ENCODE measurements at places on chromosomes 7 and 10.

- H3K4me1 ChIP-seq, result no peaks in the 10 kb centered on the region
- no peaks in the 10 kb centered on the region for H3K36me3 ChIP-seq
- no peak overlapping the region for H3K4me3 ChIP-seq
- no peaks in the 10 kb centered on the region for H3K27me3 ChIP-seq
- DNase-seq, result no peak
Measured at GRCh38 chr7:140581411-140581810, 59.2 kb downstream of the DENND2A start.

DNA sequence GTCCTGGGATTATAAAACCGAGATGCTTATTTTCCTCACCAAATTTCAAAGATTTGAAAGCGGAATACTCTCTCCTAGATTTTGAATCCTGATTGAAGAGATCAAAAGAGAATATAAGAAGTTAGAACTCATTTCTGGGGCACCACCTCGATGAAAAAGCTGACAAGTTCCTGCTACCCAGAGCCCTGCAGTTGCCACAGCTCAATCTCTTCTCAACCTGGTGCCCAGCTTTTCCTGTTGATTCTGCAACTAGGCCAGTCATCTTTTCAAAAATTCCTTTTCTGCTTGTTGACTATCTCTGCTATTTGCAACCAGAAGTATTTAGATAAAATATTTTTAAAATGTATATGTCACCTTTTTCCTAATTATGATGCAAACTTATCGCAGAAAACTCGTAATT, 45.0 kb downstream of the MTPN start:
- H3K4me3 ChIP-seq, result no peak overlapping the region
- DNase-seq, result no peak
- H3K4me1 ChIP-seq, result peaks cover under 1% of the 10 kb centered on the region
- peaks cover 3% of the 10 kb centered on the region for H3K36me3 ChIP-seq

- no peaks in the 10 kb centered on the region for H3K36me3 ChIP-seq
- peaks cover 40% of the 10 kb centered on the region for H3K4me1 ChIP-seq
- H3K27me3 ChIP-seq, result no peaks in the 10 kb centered on the region
- peak overlapping the region; percentile 40 for H3K4me3 ChIP-seq
- H3K27ac ChIP-seq, result peak overlapping the region; percentile 74
- no peak for DNase-seq
Measured at GRCh38 chr10:101066146-101066895, 4.5 kb downstream of the KAZALD1 start.

- no peaks in the 10 kb centered on the region for H3K27me3 ChIP-seq
- H3K36me3 ChIP-seq, result peaks cover 77% of the 10 kb centered on the region
- H3K27ac ChIP-seq, result no peak overlapping the region
- no peak for DNase-seq
Measured at GRCh38 chr10:96560966-96561887, 25.6 kb downstream of the TM9SF3 start.

- no peaks in the 10 kb centered on the region for H3K36me3 ChIP-seq
- DNase-seq, result no peak
- no peak overlapping the region for H3K4me3 ChIP-seq
- no peak overlapping the region for H3K27ac ChIP-seq
Measured at GRCh38 chr10:117167789-117168674, 29.3 kb upstream of the KCNK18 start.

DNA sequence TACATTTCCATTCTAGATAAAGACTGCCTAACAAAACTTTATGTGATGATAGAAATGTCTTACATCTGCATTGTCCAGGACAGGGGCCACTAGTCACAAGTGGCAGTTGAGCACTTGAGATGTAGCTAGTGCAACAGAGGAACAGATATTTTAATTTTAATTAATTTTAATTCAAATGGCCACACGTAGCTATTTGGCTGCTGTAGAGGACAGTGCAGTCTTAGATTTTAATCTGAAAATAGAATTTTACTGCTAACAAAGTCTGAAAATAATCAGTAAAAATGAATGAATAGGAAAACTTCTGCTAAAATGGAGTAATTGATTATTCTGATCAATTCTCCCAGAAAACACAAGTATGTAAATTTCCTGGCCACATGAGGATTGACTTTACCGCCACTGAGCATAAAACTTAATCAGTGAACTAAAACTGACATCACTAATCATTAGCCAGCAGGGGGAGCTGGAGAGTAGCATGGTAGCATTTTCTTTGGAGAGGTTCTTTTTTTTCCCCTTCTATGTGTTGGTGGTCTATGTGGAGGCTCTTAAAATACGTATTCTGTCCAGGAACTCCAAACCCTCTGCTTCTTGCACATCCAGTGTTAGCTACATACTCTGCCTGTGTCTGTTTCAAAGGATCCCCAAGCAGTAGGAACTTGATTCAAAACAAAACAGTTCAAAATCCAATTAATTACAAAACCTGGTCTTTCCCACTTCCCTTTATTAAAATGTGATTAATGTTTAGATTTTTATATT, 52.1 kb downstream of the TSPAN12 start:
- no peaks in the 10 kb centered on the region for H3K36me3 ChIP-seq
- no peaks in the 10 kb centered on the region for H3K27me3 ChIP-seq
- H3K27ac ChIP-seq, result no peak overlapping the region
- H3K4me1 ChIP-seq, result no peaks in the 10 kb centered on the region
- DNase-seq, result no peak
- H3K4me3 ChIP-seq, result no peak overlapping the region

GRCh38 chr10:32446536-32447406, 831 bp downstream of the CCDC7 start:
- no peaks in the 10 kb centered on the region for H3K4me1 ChIP-seq
- DNase-seq, result no peak
- H3K27me3 ChIP-seq, result no peaks in the 10 kb centered on the region
- no peaks in the 10 kb centered on the region for H3K36me3 ChIP-seq

DNA sequence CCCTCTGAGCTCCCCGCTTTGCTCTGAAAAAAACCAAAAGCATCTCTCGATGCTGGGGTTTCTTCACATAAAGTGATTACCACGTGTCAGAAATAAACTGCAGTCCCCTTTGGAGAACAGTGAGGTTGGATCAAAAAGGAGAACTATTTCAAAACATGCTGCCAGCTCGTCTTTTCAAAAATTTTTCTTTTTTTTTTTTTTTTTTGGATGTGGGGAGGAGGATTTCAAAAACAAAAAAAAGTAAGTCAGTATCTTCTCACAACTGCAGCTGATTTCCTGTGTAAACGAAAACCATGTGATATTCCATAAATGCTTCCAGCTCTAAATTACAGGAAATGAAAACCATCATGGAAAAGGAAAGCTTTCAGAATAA, 155.0 kb upstream of the LYZL2 start:
- H3K27ac ChIP-seq, result peak overlapping the region; percentile 97
- DNase-seq, result no peak
- no peaks in the 10 kb centered on the region for H3K36me3 ChIP-seq
- peaks cover 38% of the 10 kb centered on the region for H3K4me1 ChIP-seq

GRCh38 chr7:99762680-99763327, 21.2 kb downstream of the CYP3A4 start:
- H3K4me1 ChIP-seq, result peaks cover 15% of the 10 kb centered on the region
- H3K36me3 ChIP-seq, result no peaks in the 10 kb centered on the region
- no peak overlapping the region for H3K4me3 ChIP-seq
- H3K27me3 ChIP-seq, result no peaks in the 10 kb centered on the region
- H3K27ac ChIP-seq, result peak overlapping the region; percentile 69
- DNase-seq, result no peak

GRCh38 chr7:158286210-158286609, 301.4 kb downstream of the PTPRN2 start:
- no peaks in the 10 kb centered on the region for H3K36me3 ChIP-seq
- H3K27ac ChIP-seq, result no peak overlapping the region
- no peak for DNase-seq
- no peaks in the 10 kb centered on the region for H3K27me3 ChIP-seq
- H3K4me1 ChIP-seq, result peaks cover 3% of the 10 kb centered on the region
- no peak overlapping the region for H3K4me3 ChIP-seq

DNA sequence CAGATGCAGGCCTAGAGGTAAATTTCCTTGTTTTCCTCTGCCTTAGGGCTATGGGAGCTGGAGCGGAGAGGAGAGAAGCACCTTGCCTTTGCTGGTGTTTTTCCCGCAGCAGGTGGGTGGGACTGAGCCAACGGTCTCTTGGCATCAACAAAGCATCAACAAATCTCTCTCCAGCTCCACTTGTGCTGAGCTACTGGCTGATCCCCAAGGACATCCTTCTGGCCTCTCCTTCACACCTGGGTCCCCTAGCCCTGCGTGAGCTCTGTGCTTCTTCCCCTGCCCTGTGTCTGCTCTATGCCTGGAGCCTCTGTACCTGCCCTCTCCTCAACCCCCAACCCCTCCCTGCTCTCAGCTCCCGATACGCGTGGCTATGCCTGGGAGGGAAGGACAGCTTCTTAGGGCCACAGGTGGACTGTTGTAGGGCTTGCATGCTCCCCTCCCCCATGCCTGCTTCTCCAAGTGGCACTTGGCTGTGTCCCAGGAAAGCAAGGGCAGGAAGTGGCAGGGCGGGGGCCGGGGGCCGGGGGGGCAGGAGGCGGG, 3.2 kb upstream of the CLDN4 start:
- no peak overlapping the region for H3K4me3 ChIP-seq
- H3K4me1 ChIP-seq, result peaks cover 73% of the 10 kb centered on the region
- no peaks in the 10 kb centered on the region for H3K36me3 ChIP-seq
- DNase-seq, result no peak
- H3K27me3 ChIP-seq, result no peaks in the 10 kb centered on the region

DNA sequence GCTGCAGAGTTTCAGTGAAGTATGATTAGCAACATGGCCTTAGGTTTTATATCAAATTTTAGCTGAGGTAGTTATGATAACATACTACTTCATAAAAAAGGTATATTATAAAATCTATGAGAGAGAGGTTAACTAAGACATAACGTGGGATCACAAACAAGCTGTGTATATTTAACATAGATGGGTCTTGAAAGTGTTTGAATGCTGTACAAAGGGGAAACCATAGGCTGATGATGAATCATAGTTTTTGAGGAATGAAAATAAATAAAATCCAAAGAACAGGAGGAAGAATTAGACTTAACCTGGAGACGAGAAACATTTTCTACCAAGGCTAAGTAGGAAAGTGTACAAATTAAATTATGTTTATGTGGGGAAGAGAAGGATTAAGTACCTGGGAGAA, 119.0 kb downstream of the GNAI1 start:
- no peak for DNase-seq
- H3K4me3 ChIP-seq, result no peak overlapping the region
- no peaks in the 10 kb centered on the region for H3K36me3 ChIP-seq
- no peak overlapping the region for H3K27ac ChIP-seq
- no peaks in the 10 kb centered on the region for H3K4me1 ChIP-seq

DNA sequence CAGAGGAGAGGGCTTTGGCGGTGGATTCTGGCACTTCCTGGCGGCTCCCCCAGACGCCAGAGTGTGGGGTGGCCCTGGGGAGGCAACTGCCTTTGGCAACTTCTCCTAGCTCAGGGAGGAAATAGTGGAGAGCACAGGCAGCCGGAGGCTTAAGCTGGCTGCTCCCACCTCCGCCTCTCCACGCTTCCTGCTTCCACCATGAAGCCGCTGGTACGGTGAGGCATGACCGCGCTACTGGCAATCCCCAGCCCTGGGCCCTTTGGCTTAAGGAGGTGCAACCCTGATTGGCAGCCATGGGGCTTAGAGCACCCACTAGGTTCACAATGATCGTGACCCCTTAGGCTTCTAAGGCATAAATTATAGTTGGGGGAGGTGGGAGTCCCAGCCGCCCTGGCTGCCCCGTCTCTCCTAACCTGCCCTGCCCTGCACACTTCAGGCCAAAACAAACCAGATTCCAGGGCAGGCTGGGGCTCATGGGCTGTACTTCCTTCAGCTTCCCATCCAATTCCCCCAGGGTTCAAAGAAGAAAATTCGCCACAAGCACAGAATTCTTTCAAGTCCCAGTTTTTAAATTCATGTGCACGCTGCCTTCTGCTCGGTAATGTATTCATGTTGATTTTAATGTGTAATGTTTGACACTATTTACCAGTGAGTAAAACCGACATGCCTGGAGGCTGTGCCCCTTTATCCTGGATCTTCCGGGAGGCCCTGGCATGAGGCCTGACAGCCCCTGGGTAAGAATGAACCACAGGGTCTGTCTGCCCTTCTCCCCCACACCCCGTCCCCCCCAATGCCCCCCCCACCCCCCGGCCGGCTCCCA, 90.7 kb upstream of the LRRC4 start:
- H3K27me3 ChIP-seq, result no peaks in the 10 kb centered on the region
- no peak overlapping the region for H3K27ac ChIP-seq
- no peak for DNase-seq

DNA sequence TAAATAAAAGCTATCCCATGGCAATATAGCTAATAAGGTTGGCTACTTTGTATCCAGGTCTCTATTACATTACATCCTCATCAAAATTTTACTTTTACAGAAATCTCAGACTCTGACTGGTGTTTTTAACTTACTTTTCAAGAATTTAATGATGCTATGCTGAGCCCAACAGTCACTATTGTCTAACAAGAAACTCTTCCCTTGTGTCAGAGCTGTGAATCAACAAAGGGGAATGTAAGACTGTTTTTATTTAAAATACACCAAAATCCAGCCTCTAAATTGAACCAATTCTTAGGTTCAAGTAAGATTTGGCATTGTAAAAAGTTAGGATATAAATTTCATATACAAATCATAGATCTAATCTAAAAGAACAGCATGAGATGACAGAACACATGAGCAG, 7.0 kb downstream of the RTKN2 start:
- no peak overlapping the region for H3K4me3 ChIP-seq
- H3K27ac ChIP-seq, result no peak overlapping the region
- H3K4me1 ChIP-seq, result no peaks in the 10 kb centered on the region
- H3K36me3 ChIP-seq, result no peaks in the 10 kb centered on the region
- no peak for DNase-seq

GRCh38 chr10:47114680-47115186, 185.3 kb upstream of the GDF10 start:
- H3K4me3 ChIP-seq, result no peak overlapping the region
- DNase-seq, result no peak
- H3K27ac ChIP-seq, result no peak overlapping the region
- H3K4me1 ChIP-seq, result no peaks in the 10 kb centered on the region
- no peaks in the 10 kb centered on the region for H3K36me3 ChIP-seq

DNA sequence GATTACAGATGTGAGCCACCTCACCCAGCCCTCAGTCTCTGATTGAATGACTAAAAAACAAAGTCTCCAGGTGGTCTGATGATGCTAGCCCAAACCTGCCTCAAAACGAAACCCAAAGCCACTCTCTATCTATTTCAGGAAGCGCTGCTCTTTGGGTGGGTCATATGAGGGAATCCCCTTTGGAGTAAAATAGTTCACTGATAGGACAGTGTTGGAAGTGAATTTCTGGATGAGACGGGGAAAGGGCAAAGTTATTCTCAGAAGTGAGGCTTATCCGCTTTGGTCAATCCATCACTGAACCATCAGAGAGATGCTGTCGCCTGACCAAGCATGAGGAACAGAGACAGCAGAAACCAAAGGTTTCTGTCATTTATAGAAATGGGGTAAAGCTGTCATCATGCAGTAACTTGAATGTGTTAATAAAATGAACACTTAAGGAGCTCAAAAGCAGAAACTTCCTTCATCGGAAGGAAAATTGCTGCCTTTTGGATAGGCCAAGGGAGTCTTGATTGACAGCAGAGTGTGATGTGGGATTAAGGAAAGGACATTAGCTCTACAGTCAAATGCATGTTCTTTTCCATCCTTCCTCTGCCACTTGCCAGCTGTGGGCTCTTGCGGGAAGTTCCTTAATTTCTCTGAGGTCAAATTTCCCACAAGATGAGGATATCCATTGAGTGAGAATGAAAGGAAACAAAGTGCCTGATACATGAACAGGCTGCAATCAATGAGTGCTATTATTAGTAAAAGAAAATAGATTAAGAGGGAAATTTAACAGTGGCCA, 64.9 kb upstream of the C1QL3 start:
- no peaks in the 10 kb centered on the region for H3K27me3 ChIP-seq
- no peaks in the 10 kb centered on the region for H3K4me1 ChIP-seq
- no peaks in the 10 kb centered on the region for H3K36me3 ChIP-seq
- no peak for DNase-seq
- no peak overlapping the region for H3K27ac ChIP-seq
